ENCODE measurements at places on chromosomes 7 and 10. TPM values are rescaled to one million over a fixed set of nuclear protein-coding genes. Genes with fewer than 3 reads are reported as not detected.

ATXN7L1 gene
- total RNA-seq: 21.2 TPM

PLAU gene
- total RNA-seq: 2.5 TPM

TBXAS1 gene
- total RNA-seq: 80.4 TPM

METTL27 gene
- total RNA-seq: 9.0 TPM

LAMB4 gene
- 1.2 TPM for total RNA-seq

C10orf67 gene
- 0.44 TPM for total RNA-seq

NPFFR1 gene
- total RNA-seq: 5.7 TPM

CEP55 gene
- not detected for total RNA-seq

ELN gene
- 152 TPM for total RNA-seq

RPEL1 gene
- not detected for total RNA-seq

EN2 gene
- under 0.01 TPM for total RNA-seq

CYP26A1 gene
- total RNA-seq: not detected

GNG11 gene
- total RNA-seq: 24.3 TPM

DNA sequence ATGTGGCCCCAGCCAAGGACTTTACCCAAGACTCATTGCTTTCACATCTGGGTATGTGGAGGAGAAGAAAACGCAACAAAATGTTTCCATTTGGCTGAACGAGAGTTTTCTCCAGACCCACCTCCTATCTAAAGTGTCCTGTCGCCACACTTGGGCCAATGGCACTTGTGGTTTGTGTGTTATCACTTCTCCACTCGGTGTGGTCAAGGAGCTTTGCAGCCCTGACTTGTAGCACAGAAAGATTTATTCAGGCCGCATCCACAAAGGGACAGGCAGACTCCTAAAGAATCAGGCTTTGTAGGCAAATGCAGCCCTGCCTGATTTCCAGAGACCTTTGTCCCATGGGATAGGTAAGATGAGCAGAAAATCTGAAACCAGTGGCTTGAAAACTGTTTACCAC is 12.8 kb upstream of the LRRC4 start:
- no peak for DNase-seq

DNA sequence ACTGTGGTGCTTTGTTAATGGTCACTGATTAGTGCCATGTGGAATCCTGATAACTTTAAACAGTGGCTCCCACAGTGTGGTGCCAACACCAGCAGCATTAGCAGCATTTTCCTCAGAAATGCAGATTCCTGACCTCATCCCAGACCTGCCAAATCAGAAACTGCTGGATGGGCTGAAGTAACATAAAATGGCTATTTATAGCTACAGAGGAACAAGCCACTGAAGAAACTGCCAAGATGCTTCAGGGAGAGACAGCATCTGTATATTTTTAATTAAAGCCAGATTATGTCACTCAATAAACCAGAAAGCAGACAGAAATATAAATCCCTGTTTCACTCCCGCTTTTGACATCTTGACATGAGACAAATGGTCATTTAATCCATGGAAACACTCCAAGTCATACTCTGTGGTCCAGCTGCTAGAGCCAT is 178.5 kb downstream of the AMPH start:
- no peak for DNase-seq

DNA sequence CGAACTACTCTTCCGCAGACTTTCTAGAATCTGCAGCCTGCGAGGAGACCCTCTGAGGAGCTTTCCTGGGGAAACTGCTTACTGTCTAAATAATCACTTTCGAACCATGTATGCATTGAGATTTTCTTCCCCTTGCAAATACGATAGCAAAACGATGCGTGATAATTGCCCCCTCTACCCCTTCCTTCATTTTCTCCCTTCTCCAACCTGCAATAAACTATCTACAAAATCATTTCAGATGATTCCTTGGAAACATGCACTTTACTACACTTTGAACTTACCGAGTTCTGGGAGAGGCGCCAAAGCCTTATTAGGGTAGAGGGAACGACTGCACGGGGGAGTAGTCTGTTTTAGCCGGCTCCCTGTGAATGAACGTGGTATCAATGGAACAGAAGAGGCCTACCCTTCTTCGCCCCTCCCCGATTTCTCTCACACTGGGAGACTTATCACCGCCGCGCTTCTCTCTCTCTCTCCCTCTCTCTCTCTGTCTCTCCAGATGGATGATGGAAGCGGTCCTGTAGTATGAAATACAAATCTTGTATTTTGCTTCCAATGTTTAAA is at the start of gene FGFBP3:
Gene FGFBP3, minus strand, starts transcription at position 370 of the 561 bp plus-strand sequence. CDS start 517 bp downstream, outside the sequence.
- peak; percentile 19 for DNase-seq

- no peak for DNase-seq
Measured at GRCh38 chr10:131450216-131450765, 138.8 kb upstream of the TCERG1L start.

DNA sequence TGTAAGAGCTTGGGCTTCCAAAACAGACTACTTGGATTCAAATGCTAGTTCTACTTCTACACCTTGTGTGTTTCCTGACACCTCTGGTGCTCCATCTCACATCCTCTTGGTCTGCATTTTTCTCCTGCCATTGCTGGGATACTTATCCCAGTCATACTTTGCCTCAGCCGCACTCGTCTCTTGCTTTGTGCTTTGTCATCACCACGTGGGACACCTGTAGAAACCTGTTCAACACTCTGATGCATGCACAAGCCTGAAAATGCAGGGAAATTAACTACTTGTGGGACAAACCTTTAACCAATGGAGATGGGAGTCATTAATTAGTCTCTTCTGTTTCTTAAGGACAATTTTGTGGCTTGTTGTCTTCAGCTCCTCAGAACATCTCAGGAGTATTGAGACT is 94.2 kb upstream of the PHYHIPL start:
- DNase-seq: no peak

DNA sequence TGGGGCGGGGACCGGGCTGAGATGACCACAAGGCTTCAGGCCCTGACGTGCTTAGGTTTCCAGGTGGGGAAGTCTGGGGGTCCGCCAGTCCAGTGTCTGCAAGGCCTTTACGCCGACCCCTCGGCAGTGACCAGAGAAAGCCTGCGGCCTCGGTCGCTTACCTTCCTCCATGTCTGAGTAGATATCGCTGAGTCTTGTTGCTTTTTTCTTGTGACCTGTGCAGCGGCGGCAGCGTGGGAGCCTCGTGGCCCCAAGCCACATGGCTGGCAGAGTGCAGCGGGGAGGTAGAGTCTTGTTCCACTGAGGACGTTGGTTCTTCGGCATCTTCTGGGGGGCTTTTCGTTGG is 329 bp downstream of the NOLC1 start:
- no peak for DNase-seq

DNA sequence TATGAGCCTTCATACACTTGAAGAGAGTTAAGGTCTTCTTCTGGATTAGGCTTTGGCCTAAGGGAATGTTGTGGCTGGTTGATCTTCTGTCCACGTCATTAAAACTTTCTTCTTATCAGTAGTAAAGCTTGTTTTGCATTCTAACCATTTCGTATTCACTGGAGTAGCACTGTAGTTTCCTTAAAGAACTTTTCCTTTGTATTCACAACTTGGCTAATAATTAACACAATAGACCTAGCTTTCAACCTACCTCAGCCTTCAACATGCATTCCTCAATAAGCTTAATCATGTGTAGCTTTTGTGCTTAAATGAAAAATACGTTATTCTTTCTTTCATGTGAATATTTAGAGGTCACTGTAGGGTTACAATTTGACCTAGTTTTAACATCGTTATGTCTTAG is 42.8 kb downstream of the AKR1C8 start:
- DNase-seq: no peak

GRCh38 chr10:30432622-30433305 is 1.2 kb upstream of the MAP3K8 start:
- no peak for DNase-seq

GRCh38 chr7:79927116-79927515 is 207.5 kb upstream of the GNAI1 start:
- DNase-seq: no peak

DNA sequence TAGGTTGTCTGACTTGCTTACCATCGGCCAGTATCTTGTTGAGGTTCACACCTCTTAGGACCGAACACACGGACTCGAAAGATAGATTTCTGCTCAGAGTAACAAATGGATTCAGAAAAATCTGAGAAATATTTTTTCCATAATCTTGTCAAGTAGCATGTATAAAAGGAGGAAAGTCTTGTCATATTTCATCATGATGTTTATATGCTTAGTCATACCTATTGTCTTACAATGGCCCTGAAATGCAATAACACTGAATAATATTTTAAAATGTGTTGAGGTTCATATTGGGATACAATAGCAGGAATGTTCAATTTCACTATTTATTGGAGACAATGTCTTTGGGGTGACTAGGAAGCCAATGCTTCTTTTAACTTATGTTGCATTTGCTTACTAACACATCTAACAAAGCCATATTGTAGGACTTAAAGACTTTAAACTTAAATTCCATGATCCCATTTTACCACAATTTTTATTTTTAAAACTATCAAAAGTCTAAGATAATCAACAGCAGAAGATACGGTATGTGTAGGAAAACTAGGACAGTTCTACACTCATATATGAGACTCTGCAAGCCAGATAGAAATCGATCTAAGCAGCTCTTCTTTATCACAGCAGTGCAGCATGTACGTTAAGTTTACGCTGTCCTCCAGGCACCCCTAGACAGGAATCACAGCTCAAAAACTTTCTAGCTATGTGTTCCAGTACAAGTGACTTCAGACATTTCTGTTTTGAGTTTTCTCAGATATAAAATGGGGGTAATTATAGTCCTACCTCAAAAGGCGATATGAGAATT is 135.7 kb upstream of the CAV2 start:
- no peak for DNase-seq

DNA sequence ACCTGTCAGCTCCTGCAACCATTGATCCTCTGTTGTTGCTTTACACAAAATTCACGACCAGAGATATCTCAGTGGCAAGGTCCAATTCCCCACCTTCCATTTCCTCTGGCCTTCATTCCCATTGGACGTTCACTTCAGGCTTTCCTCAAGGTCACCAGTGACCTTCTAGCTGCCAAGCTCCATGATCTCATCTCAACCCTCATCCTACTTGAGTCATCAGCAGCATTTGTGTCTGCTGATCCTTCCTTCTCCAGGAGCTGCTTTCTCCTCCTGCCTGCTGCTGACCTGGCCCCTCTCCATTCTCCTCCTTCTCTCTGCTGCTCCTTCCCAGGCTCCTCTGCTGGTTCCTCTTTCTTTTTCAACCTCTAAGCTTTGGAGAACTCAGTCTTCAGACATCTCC is 66.2 kb upstream of the C10orf90 start:
- DNase-seq: no peak

- DNase-seq: no peak
Measured at GRCh38 chr7:148727501-148728278, 29.0 kb downstream of the CUL1 start.

DNA sequence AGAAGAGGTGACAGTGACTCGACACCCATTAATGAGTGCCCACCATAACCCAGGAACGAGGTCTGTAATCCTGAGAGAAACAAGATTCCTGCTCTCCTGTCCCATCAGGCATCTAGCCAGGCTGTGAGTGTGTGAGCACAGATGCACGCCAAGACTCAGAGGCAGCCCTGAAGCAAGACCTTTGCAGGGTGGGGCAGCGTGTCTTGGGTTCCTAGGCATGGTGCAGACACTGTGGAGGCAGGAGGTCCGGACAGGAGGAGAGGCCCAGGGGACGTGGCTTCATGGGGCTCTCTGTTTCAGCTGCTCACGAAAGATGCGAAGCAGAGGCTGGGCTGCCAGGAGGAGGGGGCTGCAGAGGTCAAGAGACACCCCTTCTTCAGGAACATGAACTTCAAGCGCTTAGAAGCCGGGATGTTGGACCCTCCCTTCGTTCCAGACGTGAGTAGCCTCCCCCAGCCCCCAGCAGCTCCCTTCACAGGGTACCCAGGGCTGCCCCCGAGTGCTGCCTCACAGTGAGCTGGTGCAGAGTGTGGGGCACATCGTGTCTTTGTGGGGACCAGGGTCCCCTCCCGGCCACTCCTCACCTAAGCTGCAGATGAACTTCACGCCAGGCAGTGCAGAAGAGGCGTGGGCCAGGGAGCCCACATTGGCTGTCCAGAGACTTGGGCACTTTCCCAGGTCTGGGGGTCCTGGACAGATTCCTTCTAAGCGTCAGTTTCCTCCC is 94.5 kb downstream of the RGS10 start:
- DNase-seq: no peak

- no peak for DNase-seq
Measured at GRCh38 chr7:3164380-3164792, 120.7 kb upstream of the CARD11 start.

DNA sequence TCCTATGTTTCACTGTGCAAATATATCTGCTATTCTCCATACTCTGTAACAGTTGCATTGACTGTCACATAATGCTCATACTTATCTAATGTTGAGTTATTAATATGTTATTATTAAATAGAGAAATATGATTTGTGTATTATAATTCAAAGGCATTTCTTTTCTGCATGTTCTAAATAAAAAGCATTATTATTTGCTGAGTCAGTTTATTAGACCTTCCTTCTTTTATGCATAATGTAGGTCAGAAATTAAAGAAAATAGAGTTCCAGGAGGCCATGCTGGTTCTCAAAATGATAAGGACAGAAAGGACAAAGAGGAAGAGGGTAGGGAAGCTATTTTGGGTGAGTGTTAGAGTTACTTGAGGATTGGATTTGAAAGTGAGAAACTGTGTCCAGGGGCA is 50.7 kb downstream of the CYP2C9 start:
- DNase-seq: no peak

DNA sequence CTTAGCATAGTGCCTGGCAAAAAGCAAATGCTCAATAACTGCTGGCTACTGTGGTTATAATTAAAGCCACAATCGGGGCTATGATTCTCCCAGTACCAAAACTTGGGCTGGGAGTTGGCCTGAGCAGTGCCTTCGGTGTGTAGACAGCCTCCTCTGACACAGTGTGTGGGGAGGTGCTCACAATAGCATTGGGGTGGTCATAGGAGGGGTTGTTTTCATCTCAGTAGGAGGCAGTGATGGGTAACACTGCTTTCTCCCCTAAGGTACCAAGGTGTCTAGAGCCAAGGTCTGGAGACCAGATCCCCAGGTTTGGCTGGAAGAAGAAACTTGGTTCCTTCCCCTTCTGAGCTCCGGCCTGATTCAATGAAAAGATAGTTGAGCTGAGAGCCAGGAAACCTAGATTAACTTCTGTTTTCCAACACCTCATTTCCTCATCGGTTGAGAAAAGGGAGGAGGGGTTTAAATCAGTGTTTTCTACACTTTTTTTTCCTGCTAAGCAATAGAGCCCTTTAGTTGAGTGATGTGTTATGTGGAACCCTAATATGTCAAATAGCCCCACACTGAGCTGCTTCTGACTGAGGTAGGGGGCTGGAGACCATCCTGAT is 68.2 kb downstream of the LRMDA start:
- no peak for DNase-seq

DNA sequence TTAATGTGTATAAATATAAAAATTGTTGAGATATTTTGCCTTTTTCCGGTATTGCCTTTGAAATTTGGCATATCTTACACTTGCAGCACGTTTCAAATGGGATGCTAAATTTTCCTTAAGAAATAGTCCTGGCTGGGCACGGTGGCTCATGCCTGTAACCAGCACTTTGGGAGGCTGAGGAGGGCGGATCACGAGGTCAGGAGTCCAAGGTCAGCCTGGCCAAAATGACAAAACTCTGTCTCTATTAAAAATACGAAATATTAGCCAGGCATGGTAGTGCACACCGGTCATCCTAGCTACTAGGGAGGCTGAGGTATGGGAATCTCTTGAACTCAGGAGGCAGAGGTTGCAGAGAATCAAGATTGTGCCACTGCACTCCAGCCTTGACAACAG is 220.2 kb downstream of the PTEN start:
- no peak for DNase-seq

GRCh38 chr10:33249659-33250345 is 84.7 kb downstream of the NRP1 start:
- DNase-seq: no peak

GRCh38 chr10:101843032-101844021 is at the start of gene KCNIP2:
TSS of gene KCNIP2 (minus strand) at chr10:101843800. CDS start at chr10:101843568, 232 bp downstream.
- no peak for DNase-seq

GRCh38 chr7:127383123-127383835 is 9.2 kb downstream of the ZNF800 start:
- DNase-seq: no peak

GRCh38 chr10:132069849-132070182 is 4.1 kb downstream of the JAKMIP3 start:
- DNase-seq: no peak

Data from tibial nerve (tissue), 4 donors.